ENCODE measurements at places on chromosomes 4 and X. TPM values are rescaled to one million over a fixed set of nuclear protein-coding genes. Genes with fewer than 3 reads are reported as not detected.

The HPSE gene
- total RNA-seq = 5.4 TPM

The DRP2 gene
- not detected for total RNA-seq

The SLC2A9 gene
- 15.8 TPM for total RNA-seq

The SMR3A gene
- total RNA-seq = not detected

The CRMP1 gene
- not detected for total RNA-seq

The PPP1R2C gene
- not detected for total RNA-seq

The SSX2 gene
- not detected for total RNA-seq

The PNCK gene
- total RNA-seq = not detected

The ZDHHC9 gene
- 23.4 TPM for total RNA-seq

The FGF5 gene
- not detected for total RNA-seq

The CFP gene
- 25.8 TPM for total RNA-seq

The SLC6A14 gene
- total RNA-seq = not detected

The SSX4B gene
- not detected for total RNA-seq

The RPS3A gene
- 3,938 TPM for total RNA-seq

The SLC10A4 gene
- not detected for total RNA-seq

The FREM3 gene
- total RNA-seq = not detected

The TFDP3 gene
- total RNA-seq = not detected

The SATL1 gene
- total RNA-seq = not detected

The TMEM271 gene
- not detected for total RNA-seq

The SMIM10 gene
- total RNA-seq = 7.3 TPM

Measured in subcutaneous adipose tissue (tissue), 4 donors.